ENCODE measurements at places on chromosomes 11 and 22.

DNA sequence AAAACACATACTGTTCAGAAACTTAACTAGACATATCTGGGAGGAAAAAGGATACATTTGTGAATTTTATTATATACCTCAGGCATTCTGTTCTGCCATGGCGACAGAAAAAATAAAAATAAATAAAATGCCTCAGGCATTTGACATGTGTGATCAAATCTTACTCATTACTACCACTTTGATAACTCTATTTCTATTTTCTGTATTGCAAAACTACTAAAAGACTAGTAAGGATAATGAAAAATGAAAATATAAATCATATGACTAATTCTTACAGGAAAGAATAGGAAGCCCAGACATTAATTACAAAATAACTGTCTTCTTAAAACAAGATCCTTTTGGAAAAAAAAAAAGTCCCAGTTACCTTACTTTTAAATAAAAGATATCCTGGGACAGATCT lies 5.3 kb downstream of the PICALM start:
- peak; percentile 12 for DNase-seq

- no peak for DNase-seq
These were observed 50.1 kb upstream of the NCAM1 start for GRCh38 chr11:112911124-112911523.

DNA sequence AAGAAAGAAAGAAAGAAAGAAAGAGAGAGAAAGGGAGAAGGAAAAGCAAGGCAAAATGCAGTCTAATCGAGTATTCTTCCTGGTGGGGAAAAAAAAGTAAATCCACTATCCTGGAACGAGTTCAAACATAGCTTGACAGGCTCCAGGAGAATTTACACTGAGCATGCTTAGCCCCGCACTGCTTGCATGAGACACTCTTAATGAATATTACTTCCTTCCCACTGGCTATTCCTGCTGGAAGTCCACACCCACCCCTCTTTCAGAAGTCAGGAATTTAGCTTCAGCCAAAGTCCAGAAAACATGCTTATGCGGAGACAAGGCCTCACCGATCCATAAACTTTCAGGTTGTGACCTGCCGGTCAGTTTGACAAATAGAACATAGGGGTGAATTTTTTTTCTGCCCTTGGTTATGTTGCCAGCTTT lies 251.8 kb upstream of the BLID start:
- no peak for DNase-seq

DNA sequence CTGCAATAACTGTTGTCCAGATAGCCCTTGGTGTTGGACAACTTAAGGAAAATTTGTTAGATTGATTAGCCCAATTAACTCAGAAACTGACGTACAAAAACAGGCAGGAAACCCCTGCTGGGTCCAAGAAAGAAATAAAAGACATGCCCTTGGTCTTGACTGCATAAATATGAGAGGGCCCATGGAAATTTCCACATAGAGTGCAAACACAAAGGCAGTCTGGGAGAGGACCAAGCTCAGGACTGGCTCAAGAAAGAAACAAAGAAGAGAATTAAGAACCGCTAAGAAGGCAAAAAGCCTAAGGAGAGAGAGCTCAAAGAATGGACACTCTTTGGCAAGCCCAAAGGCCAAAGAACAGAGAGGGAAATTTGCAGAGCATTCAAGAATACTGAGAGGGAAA lies 1243.9 kb downstream of the LRRC4C start:
- DNase-seq = no peak

DNA sequence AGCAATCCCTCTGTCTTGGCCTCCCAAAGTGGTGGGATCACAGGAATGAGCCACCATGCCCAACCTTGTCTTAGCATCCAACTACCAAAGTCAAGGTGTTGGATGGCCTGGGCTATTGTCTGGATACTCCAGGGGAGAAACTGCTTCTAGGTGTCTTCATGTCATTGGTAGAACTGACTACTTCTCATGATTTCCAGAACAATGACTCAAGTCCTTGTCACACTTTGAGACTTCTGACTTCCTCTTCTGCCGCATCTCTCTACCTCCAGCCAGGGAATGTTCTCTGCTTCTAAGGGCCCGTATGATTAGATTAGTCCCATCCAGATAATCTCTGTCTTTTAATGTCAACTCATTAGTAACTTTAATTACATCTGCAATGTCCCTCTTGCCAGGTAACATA lies 30.6 kb downstream of the APOL6 start:
- DNase-seq = peak; percentile 31

GRCh38 chr22:36871669-36872081 lies 10.9 kb downstream of the NCF4 start:
- no peak for DNase-seq

GRCh38 chr22:33124471-33124870 lies 66.3 kb upstream of the SYN3 start:
- DNase-seq = no peak

Data from RCC 7860 (cell line).